Erythroblast (primary cell): ENCODE measurements at places on chromosomes 12 and 14.

DNA sequence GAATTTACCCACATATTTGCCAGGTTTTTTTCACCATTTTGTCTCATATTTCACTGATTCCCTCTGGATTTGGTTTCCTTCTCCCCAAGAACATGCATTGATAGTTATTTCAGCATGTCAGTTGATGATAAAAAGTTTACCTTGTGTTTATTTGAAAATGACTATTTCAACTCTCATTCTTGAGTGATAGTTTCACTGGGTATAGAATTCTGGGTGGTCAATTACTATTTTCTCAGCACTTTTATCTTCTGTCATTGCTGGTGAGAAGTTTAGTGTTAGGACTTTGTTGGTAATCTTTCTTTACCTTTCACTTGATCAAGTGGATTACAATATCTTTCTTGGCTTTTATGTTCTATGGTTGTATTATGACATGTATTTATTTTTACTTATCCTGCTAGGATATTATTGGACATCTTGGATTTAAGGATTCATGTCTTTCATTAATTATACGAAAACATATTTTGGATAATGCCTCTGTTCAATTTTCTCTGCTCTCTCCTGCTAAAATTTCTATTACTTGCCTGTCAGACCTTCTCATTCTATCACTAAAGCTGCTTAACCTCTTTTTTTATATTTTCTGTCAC, 338.6 kb downstream of the MED13L start:
- no peak for DNase-seq

- DNase-seq, result no peak
Measured at GRCh38 chr12:123829561-123829960, 67.5 kb downstream of the DNAH10 start.

DNA sequence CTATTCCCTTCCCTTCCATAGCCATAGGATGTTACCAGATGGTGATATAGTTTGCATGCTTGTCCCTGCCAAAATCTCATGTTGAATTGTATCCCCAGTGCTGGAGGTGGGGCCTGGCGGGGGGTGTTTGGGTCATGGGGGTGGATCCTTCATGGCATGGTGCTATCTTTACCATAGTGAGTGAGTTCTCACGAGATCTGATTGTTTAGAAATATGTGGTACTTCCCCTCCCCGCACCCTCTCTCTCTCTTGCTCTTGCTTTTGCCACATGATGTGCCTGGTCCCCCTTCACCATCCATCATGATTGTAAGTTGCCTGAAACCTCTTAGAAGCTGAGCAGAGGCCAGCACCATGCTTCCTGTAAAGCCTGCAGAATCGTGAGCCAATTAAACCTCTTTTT, 181.3 kb downstream of the CAND1 start:
- no peak for DNase-seq

- DNase-seq, result no peak
Measured at GRCh38 chr14:23030936-23031335, 3.8 kb downstream of the PSMB5 start.

GRCh38 chr12:2752676-2753371, 41.9 kb upstream of the FKBP4 start:
- DNase-seq, result peak; percentile 82

DNA sequence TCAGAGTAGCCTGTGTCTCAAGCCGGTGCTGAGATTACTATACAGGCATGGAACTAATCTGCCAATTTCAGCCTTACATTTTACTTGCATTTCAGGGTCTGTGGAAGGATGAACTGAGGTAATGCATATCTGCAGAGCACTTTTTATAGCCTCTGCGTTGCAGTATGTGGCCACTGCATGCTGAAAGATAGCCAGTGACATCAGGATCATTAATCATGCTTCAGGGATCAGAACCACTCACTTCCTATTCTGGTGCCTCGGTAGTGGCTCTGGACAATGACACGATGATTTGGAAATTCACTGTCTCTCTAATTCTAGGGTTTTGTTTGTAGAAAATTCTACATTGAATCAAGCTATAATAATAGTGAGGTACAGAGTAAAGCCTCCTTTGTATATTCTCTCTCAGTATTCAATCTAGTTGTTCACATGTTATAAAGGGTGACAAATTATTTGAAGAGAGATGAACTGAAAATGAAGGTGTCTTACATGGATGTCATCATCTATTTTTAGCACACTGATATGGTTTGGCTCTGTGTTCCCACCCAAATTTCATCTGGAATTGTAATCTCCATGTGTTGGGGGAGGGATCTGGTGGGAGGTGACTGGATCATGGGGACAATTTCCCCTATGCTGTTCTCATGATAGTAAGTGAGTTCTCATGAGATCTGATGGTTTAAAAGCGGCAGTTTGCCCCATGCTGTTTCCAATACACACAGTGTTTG, 554.3 kb upstream of the MIS18BP1 start:
- no peak for DNase-seq

DNA sequence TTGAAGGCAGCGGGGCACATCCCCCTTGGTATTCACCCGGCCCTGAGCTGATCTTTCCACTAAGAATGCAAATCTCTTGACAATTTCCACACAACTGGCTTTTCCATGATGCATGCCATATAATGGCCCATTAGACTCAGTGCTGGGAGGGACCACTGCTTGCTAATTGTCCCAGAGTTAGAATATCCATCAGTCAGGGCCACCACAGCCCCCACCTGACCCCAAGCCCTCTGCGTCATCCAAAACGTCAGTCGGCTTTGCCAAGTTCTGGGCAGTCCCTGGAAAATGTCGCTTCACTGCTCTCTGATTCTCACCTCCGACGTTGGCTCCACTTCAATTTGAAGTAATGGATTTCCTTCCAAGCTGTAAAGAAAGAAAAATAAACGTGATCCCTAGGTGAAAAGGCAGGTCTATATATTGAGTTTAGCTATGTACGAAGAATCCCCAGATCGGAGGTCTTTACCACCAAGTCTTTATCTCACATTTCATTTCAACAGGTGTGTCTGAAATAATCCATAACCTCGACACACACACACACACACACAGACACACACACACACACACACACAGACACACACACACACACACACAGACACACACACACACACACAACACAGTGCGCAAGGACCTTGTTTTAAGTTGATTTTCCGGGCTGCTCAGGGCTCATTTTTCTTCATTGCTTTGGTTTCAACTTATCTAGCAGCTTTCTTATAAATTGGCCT, 165.5 kb upstream of the NOS1 start:
- no peak for DNase-seq

DNA sequence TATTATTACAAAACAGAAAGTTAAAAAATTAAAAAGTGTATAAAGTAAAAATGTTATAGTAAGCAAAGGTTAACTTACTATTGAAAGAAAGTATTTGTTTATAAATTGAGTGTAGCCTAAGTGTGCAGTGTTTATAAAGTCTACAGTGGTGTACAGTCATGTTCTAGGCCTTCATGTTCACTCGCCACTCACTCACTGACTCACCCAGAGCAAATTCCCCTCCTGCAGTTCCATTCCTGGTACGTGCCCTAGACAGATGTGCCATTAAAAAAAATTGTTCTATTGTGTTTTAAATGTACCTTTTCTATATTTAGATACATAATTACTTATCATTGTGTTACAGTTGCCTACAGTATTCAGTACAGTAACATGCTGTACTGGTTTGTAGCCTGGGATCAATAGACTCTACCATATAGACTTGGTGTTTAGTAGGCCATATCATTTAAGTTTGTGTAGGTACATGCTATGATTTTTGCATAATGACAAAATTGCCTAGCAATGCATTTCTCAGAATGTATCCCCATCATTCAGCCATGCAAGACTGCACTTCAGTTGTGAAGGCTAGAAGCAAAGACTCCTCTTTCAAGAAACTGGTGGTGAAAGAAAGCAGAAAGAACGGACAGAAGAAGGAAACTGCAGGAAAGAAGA, 100.6 kb downstream of the DACT1 start:
- no peak for DNase-seq

DNA sequence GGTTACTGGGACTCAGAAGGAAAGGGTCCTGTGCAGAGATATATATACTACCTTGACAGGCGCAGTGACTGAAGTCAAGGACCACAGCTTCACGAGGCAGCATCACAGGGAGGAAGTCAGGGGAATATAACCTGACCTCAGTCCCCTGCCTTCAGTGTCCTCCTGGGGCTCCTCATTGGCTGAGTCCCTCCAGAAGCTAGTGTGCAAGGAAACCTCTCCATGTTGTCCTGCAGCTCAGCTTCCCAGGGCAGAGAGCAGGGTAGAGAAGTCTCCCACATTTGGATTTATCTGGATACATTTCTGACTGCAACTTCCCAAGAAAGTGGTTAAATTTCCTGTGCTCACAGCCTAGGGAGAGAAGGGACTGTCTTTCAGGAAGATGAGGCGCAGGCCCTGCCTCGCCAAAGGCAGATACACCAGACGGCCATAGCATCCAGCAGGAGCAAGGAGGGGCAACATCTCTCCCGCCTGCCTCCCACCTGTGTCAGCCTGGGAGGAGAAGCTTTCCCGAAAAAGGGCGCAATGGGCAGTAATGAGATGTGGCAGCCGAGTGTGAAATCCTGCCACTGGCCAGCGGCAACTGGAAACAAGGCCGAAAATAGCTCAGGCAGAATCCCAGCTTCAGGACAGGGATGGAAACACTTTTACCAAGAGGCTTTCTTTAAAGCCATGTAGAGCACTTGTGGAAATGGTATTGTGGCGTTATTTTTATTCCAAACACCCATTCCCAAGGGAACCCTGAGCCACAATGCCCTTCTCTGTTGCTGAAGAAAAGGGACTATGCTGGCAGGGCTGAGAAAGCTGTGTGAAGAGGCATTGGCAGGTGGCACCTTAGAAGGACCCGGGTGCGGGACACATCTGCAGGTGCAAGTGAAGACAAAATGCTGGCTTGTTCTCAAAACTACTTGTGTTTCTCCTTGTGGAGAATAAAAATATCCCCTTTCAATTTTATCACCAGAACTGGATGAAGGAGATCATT, 54.9 kb upstream of the HIF1A start:
- no peak for DNase-seq

- no peak for DNase-seq
Measured at GRCh38 chr12:112705037-112705632, 86.4 kb upstream of the RPH3A start.

- DNase-seq, result no peak
Measured at GRCh38 chr14:87386524-87386923, 606.5 kb downstream of the GALC start.

DNA sequence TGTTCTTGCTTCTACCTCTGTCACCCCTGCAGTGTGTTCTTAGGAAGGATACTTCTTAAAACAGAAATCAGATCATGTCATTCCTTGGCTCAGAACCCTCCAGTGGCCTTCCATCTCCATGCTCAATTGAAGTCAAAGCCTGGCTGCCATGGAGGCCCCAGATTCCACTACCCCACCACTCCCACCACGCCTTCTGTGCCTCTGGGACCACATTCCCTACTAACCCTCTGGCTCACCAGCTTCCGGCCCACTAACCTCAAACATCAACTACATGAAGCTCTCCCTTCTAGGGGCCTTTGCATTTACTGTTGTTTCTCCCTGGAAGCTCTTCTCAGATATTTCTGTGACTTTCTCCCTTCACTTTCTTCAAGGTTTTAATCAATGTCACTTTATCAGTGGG, 76.1 kb upstream of the REP15 start:
- no peak for DNase-seq

GRCh38 chr14:94309721-94310120, 13.4 kb downstream of the SERPINA6 start:
- no peak for DNase-seq

GRCh38 chr12:93099792-93100191, 170.7 kb upstream of the EEA1 start:
- no peak for DNase-seq

- no peak for DNase-seq
Measured at GRCh38 chr12:80411787-80412186, 32.2 kb upstream of the PTPRQ start.

DNA sequence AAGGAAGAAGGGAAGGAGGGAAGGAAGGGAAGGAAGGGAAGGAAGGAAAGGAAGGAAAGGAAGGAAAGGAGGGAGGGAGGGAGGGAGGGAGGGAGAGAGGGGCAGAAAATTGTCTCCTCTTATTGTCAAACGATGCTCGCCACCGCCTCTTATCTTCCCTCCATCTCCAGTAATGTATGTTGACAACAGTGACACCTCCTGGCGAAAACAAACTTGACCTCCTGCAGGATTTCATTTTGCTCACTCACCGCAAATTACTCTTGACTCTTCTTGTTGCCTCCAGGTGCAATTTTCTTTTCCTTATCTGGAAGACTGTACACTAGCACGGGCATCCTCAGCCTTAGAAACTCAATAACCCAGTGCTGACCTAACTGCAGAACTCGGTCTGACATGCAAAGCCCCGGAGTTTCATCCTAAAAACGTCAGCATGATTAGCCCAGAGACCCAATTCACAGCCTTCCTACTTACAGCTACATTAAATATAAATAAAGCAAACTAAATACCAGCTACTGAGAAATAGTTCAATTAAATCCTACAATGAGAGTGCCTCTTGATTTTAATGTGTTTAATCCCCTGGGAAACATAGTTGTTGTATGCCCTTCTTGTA, 512.4 kb upstream of the TMPO start:
- DNase-seq, result peak; percentile 58

- peak; percentile 78 for DNase-seq
Measured at GRCh38 chr12:26940516-26941214, 2.4 kb downstream of the FGFR1OP2 start.

DNA sequence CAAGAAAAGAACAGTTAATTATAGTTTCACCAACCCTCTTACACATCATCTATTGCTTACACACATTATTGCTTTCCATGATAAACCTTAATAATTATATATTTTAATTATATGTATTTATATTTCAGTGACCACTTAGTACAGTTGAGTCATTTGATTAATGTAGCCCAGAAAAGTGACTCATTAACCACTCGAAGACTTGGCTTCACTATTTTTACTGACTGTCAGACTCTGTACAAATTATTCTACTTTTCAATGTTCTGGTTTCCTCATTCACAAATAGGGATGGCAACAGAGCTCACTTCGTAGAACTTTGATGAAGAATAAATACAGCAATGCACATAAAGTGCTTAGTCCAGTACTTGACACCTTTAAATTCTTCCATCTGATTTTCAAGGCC, 98.3 kb downstream of the CFAP54 start:
- DNase-seq, result no peak

DNA sequence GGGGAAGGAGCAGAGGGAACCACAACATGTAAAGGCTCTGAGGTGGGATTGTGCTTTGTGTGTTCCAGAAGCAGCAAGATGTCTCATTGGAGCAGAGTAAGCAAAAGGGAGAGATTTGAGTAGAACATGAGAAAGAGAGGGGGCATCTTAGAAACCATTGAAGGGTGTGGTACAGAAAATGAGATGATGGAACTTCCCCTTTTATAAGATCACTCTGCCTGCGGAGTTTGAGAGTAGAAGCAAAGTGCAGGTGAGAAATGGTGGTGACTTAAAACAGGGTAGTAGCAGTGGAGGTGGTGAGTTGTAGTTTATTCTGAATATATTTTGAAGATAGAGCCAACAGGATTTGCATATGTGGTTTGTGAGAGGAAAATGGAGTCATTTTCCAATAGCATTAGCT, 56.0 kb downstream of the FBXO34 start:
- DNase-seq, result peak; percentile 19
